ENCODE measurements at places on chromosomes 11 and 22.
A peak's percentile ranks its signal among the peaks of the same experiment; 100 is the strongest.

- no peak for DNase-seq
Measured at GRCh38 chr22:20624161-20624616, 116.8 kb downstream of the MED15 start.

DNA sequence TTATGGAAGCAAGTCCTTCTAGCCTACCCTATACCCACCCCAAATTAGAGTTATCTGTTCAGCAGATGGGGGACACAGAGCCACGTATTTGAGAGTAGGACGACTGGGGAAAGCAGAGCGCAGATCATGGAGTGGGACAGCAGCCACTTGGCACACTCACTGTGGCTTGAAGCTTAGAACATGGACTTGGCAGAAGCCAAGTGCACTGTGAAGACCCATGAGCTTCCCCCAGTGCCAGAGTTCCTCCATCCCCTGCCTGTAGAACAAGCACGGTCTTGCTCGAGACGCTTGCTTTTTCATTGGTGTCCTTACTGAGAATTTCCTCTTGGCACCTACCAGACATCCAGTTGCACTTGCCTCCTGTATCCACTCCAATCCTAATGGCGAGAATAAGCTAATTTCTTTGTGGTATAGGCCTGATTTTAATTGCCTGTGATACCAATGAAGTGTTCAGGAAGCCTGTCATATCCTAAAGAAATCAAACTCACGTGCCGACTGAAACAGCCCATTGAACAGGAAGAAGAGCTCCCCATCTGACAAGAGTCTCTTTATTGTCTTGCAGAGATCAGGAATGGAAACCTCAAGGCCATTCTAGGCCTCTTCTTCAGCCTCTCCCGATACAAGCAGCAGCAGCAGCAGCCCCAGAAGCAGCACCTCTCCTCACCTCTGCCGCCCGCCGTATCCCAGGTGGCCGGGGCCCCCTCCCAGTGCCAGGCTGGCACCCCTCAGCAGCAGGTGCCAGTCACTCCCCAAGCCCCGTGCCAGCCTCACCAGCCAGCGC, 166.9 kb downstream of the NAV2 start:
- DNase-seq = no peak

GRCh38 chr11:44709281-44709562, 17.5 kb upstream of the TSPAN18 start:
- DNase-seq = no peak

- DNase-seq = no peak
Measured at GRCh38 chr22:49967706-49968208, 7.2 kb downstream of the PIM3 start.

- no peak for DNase-seq
Measured at GRCh38 chr11:75616281-75616680, 52.6 kb downstream of the MAP6 start.

GRCh38 chr11:126999366-126999765, 1.2 kb downstream of the KIRREL3 start:
- no peak for DNase-seq

DNA sequence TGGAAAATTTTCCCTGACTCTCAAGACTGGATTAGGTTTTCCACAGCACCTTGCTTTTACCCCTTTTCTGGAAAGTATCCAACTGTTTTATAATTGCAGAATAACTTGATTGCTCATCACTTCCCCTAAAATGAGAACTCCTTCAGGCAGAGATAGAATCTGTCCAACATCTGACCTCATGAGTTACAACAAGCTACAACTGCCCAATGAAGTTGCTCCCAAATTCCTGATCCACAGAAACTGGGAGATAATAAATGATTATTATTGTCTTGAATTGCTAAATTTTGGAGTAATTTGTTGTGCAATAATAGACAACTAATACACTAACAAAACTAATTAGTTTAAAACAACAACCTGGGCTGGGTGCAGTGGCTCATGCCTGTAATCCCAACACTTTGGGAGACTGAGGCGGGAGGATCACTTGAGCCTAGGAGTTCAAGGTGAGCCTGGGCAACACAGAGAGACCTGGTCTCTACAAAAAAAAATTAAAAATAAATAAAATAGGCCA, 10.0 kb upstream of the CCDC83 start:
- DNase-seq = no peak

- DNase-seq = peak; percentile 89
Measured at GRCh38 chr11:66438504-66439466, at the start of gene MRPL11. TSS of gene MRPL11 (minus strand) at chr11:66438848. CDS start at chr11:66438754, 94 bp downstream.

- no peak for DNase-seq
Measured at GRCh38 chr11:33500332-33500731, 200.3 kb downstream of the C11orf91 start.

GRCh38 chr11:59815754-59816153, 5.2 kb upstream of the MRPL16 start:
- no peak for DNase-seq

- no peak for DNase-seq
Measured at GRCh38 chr11:94024547-94024946, 3.4 kb downstream of the HEPHL1 start.

DNA sequence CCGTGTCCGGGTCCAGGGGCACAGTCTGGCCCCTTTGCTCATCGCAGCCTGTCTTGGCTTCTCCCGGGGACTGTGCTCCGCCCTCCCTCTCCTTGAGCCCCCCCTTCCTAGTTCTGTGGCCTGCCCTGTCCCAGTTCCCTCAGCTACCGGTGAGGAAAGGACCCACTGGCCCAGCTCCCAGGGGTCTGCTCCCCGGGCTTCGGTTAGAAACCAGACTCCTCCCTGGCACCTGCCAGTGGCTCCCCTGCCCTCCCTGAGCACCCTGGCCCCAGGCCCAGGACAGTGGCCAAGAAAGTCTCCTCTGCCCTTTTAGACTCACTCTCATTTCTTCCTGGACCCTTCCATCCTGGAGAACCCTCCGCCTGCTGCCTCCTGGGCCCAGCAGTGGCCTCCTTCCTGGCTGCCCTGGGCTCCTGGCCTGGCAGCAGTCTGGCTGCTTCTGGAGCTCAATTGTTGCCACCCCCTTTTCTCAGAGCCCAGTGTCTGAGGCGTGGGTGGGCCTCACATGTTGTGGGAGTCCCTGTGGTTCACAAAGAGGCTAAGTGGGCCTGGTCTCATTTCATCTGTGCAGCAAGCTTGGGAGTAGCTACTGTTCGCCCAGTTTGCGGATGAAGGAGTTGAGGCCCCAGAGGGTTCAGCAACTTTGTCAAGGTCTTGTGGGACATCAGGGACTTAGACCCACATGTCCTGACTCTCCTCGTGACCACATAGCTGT, 12.6 kb downstream of the PRDM11 start:
- DNase-seq = no peak

- peak; percentile 82 for DNase-seq
Measured at GRCh38 chr11:102240502-102240901, 76.8 kb upstream of the BIRC3 start.

GRCh38 chr11:44595964-44596381, 30.5 kb downstream of the CD82 start:
- DNase-seq = no peak

DNA sequence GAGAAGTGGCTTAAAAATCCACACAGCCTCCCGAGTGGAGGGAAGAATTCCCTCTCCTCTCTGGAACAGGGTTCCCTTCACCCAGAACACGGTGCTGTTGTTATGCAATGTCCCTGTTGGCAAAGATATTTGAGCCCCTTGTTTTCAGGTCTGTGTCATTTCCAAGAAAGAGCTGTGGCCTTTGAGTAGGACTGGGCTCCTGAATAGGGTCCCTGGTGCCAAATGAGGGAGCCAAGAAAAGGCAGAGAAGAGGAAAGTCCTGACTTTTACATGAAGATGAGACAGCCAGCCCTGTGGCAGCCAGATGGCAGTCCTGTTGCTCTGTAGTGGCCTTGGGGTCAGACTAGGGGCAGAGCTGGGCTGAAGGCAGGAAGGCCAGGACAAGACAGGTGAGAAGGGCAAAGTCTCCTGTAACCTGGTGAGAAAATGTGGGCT, 51.2 kb upstream of the ELF5 start:
- no peak for DNase-seq

DNA sequence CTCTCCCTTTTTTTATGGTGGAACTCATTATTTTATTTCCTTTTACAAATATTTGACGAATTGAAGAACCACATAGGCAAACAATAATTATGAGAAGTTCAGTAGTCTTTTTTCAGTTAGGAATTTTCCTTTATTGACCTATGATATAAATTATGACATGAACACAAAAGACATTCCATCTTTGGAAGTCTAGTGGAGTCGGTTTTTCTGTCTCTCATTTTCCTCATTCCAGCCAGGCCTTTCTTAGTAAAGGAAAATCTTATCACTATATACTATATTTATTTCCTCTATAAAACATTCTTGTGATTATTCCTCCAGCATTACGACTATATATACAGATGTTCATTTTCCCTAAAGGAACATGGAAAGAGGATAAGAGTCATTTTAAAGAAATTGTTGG, 1046.1 kb downstream of the DLG2 start:
- no peak for DNase-seq

DNA sequence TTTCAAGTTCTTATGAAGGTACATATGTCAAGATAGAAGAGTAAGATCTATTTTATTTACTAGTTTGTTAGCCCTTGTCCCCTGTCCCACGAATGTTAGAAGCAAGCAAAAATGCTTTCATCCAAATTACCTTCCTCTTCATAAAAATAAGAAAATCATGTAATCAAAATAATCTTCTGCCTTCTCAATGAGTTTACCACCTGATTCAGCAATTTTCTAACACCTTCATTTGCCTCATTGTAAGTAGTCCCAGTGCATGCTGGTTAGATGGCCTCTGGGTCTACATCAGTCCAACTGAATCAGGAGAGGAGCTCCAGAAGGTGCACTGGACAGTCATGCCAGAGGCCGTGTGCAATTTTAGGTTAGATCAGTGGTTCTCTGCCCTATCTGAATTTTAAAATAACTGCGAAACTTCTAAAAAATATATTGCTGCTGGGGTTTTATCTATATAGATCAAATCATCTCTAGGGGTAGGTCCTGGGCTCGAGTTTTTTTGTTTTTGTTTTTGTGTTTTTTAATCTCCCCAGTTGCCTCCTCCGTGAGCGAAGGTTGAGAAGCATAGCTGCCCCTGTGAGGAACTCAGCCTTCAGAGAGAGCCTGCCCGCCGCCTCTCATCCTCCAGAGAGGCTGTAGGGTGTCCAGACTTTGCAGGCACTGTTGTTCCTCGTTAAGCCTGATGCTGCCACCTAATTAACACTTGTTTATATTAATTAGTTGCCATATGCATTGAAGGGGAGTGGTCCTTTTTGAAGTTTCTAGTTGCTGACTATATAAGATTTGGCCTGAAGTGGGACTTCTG, 32.2 kb downstream of the C22orf31 start:
- no peak for DNase-seq

DNA sequence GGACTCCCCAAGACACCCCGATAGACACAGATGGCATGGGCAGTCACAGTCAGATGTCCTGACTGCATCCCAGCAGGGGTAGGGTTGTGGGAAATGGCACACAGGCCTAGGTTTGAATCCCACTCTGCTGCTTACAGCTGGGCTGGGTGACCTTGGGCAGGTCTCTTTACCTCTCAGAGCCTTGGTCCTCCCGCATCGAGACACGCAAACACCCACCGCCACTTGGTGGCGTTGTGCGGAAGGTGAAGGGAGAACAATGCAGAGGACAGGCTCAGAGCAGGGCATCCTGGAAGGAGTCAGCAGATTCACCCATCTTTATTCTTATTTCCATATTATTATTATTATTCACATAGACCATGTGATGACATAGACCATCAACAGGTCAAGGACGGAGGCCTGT, 140.5 kb downstream of the MIAT start:
- no peak for DNase-seq

DNA sequence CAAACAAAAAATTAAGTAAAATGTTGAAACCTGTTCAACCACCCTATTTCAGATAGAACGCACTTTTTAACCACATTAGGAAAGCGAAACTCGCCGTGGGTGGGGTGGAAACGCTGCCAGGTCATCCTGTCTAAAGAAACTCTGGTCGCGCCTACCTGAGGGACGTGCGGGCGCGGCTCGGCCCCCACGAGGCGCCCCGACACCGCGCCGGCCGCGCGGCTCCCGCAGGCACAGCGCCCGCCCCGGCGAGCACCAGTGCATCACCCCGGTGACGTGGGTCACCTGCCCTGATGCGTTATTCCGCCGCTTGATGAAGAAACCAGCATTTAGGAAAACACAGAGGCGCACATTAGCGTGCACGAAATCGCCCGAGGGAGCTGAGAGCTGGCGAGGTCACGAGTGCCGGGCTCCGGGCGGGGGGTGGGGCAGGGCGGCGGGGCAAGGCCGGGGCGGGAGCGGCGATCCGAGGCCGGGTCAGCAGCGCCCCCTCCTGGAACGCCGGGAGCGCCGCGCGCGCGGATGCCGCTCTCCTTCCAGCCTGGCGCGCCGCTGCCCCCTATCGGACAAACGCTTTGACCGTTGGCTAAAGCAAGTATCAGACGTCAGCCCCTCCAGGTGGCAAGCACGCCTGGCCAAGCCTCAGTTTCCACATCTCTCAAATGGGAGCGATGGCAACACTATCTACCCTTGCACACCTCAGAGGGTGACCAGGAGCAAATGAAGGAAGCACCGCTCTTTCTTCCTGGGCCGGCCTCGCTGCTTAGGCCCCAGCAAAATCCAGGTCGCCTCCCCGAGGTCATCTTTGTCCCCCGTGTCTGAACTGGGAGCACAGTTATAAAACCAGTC, 15.7 kb upstream of the SNX32 start:
- peak; percentile 74 for DNase-seq

DNA sequence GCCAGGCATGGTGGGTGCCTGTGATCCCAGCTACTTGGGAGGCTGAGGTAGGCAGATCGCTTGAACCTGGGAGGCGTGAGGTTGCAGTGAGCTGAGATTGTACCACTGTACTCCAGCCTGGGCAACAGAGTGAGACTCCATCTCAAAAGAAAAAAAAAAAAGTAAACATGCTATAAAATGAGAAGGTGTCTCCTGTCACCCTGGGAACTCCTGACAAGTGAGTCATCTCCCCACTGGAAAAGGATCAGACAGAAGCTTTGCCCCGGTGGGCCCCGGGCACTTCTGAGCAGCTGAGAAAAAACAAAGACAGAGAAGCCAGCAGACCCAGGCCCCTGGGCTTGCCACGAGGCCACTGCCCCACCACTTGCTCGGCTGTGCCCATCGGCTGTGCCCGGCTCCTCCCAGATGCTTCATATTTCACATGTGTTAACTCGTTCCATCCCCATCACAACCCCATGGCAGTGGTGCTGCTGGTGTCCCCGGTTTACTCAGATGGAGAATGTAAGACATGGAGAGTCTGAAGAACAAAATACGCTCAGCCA, 22.3 kb downstream of the TTLL1 start:
- DNase-seq = no peak

DNA sequence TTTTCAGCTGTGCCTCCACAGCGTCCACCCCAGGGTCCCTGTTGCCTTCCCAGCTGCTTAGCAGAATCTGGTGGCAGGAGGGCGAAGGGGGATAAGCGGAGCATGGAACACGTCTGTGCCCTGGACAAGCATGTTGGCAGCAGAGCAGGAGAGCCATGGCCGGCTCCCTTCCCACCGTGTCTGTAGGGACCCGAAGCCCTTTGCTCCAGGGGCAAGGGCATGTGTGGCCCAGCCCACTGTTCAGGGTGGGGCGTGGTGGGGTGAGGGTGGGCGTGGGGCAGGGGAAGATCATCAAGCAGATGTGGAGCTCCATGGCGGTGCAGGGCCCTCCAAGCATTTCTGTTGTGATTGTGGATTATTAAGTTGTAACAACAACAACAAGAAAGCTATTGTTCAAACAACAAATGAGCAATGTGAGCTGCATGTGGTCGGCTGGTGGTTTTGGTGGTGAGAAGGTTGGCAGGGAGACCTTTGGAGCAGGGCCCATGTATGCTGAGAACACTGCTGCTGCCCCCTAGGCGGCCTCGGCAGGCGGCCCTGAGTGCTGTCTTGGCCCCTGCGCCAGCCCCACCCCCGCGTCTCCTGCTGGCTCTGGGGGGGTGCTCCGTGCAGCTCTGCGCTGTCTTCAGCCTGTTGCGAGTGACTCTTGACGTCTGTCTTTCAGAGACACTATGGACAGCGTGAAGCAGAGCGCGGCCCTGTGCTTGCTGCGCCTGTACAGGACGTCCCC, 50.9 kb downstream of the AP2A2 start:
- DNase-seq = peak; percentile 60

- no peak for DNase-seq
Measured at GRCh38 chr11:68446046-68446725, 14.4 kb upstream of the PPP6R3 start.
